ENCODE measurements at places on chromosomes 6 and 20. TPM values are rescaled to one million over a fixed set of nuclear protein-coding genes. Genes with fewer than 3 reads are reported as not detected.

DNA sequence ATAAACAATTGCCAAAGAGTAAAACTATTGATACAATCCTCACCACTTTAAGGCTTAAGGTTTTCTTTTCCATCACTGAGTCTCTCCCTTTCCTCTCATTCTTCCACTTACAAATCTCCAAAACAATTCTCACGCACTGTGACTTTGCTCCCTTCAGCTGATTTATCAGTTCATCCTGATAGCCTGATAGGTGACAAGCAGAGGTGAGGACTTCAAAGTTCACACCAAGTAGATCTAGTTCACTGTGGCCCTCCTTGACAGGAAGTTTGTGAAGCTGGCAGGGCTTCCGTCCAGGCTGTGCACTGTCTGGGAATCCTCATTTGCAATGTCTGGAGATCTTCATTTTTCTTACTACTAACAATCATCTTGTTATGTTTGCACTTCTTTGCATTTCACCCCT is 35.2 kb upstream of the POU5F1 start:
- DNase-seq = no peak

GRCh38 chr6:15586503-15586902 is 76.3 kb downstream of the DTNBP1 start:
- no peak for DNase-seq

The ADGB gene
- polyA plus RNA-seq = not detected

The PRR18 gene
- polyA plus RNA-seq = 0.43 TPM

The PAK5 gene
- polyA plus RNA-seq = not detected

The METTL24 gene
- not detected for polyA plus RNA-seq

DNA sequence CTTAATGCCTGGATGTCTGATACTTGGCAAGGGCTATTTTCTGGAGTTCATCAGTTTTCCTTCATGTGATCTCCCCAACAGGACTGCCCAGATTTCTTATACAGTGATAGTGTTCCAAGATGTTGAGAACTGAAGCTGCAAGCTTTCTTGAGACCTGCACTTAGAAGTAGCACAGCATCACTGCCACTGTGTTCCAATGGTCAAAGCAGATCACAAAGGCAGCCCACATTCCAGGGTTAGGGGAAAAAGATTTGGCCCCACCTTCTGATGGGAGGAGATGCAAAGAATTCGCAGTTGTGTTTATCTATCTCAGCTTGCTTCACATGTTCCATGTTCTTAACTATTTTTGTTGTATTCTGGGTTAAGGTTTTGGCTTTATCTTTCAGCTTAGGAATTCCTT is 78.2 kb downstream of the GPX5 start:
- no peak for DNase-seq

GRCh38 chr6:30837870-30838269 is 46.4 kb upstream of the DDR1 start:
- no peak for DNase-seq

The RNF5 gene
- polyA plus RNA-seq = 105 TPM

GRCh38 chr6:23688650-23689049 is 437.4 kb upstream of the NRSN1 start:
- DNase-seq = no peak

GRCh38 chr20:62961310-62961783 is 8.8 kb downstream of the SLC17A9 start:
- no peak for DNase-seq

DNA sequence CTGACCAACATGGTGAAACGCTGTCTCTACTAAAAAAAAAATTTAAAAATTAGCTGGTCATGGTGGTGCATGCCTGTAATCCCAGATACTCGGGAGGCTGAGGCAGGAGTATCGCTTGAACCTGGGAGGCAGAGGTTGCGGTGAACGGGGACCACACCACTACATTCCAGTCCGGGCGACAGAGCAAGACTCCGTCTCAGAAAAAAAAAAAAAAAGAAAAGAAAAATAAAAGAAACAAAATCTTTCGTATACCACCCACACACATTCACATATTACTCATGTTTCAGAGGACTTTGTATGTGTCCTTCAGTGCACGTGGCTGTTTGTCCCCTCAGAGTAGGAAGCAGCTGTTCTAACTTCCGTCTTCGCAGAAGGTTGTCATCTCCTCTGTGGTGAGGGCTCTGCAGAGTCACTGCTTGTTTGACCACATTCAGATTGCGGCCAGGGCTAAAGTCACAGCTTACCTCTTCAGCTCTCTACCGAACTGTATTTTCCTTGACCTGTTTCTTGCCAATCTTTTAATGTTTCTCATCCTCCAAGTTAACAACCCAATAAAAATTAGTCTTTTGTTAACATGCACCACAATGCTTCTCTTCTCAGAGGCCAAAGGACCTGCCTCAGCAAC is 36.6 kb upstream of the HIVEP1 start:
- DNase-seq = peak; percentile 62

DNA sequence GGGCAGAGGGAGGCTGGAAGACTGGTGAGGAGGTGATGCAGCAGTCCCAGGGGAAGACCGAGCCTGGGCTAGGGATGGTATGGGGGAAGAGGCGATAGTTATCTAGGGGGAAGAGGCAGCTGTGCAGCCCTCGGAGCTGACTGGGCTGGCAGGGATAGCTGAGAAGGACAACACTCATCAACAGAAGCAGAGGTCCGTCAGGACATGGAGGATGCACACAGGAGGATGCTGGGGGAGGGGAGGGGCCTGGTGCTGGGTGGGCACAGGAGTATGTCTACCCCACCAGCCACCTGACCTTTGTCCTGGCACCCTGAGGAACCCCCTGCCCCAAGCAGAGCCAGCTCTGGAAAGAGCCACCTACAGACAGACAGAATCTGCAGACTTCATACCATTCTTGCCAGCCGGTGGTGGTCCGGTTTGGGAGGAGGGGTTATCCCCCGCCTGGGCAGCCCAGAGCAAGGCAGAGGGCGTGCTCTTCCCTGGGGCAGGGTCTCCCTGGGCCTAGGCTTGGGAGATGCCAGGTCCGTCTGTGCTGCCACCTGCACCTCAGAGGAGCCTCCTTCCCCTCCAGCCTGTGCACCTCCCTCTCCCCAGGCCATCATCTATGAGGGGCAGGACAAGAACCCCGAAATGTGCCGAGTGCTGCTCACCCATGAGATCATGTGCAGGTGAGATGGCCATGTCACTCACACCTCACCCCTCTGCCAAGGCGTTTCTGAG is 14.9 kb downstream of the EBF4 start:
- DNase-seq = no peak

DNA sequence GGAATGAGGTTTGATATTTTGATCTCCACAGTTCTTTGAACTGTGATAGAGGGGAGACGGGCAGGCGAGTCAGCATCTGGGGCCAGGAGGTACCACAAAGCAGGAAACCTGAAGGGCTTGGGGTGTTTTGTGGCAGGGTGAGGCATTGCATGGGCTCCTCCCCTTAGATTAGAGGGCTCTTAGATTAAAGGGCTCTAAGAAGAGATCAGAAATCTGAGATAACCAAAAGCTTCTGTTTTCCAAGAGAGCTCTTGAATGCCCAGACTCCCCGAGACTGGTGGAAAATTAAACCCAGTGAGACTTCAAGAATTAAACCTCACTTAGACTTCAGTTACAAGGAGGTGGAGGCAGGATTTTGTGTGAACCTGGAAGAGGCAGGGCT is 2.4 kb upstream of the GPX5 start:
- no peak for DNase-seq

GRCh38 chr6:21383450-21384085 is 210.0 kb upstream of the SOX4 start:
- no peak for DNase-seq
